ENCODE measurements at places on chromosomes 13 and 19.
A peak's percentile ranks its signal among the peaks of the same experiment; 100 is the strongest.

DNA sequence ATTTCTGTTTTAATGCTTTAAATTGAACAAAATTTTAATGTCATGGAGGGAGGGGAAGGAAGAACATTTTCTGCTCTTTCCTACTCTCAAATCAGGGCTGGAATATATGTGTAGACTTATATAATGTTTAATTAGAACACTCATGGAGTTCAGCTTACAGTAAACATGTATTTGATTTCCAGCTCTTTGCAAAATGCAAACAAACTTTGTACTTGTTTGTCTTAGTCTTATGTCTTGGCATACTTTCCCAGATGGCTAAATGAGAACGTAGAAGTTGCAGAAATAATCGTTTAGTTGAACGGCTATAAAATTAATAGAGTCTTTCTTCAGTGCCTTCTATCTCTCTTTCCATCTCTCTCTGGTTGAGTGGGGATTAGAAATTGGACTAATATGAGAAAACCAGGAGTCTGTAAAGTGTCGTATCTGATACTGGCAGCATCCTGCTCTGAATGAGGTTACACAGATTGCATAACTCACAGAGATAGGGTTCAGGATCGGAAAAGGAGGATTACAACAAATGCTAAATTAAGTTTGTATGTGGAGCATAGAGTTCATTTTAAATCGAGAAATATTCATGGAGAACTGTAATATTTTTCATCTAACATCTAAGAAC lies 82.3 kb downstream of the FGF9 start:
- no peak for DNase-seq

- DNase-seq: no peak
Measured at GRCh38 chr19:29040951-29041350, 172.0 kb downstream of the UQCRFS1 start.

DNA sequence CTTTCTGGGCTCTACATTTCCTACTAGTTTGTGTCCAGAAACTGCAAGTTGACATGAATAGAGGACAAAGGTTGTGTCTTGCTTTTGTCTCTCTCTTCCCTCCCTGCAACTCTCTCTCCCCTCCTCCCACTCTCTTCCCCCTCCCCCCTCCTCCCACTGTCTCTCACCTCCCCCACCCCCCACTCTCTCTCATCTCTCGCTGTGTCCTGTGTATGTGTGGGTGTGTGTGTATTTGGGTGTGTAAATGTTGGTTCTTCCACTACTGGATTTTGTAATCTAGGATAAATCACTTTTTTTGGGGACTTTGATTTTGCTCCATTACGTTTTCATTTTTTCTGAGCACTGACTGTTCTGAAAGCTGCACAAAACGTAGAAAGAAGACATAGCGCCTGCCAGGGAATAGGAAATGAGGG lies 48.4 kb downstream of the AKAP11 start:
- DNase-seq: no peak

DNA sequence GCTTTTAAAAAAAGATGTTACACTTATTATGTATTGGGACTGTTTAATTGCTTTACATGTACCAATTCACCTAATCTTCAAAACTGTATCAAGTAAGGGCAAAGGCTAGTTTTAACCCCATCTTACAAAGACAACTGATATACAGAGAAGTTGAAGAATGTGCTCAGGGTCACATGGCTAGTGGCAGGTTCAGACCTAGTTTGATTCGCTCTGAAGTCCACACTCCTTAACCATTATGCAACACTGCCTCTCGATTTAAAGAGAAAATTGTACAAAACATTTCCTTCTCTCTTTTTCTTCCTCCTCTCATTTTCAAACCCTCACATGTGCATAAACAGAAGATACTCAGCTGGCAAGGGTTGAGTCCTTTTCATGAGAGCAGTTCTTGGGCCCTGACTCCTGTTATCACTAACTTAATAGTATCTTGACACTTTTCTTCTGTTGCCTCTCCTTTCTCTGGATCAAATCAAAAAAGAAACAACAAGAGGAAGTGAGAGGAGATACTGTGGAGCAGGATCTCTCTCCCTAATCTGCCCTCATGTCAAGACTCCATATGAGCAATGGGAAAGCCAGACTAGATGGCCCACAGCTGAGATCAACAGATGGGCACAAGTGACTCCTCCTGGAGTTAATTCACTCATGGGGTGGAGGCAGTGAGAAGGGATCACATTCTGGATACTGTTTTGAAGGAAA lies 19.0 kb upstream of the N4BP2L1 start:
- no peak for DNase-seq

GRCh38 chr19:3457528-3458228 lies 22.6 kb downstream of the SMIM24 start:
- peak; percentile 56 for DNase-seq

GRCh38 chr19:43799502-43800142 lies 2.6 kb downstream of the LYPD5 start:
- no peak for DNase-seq

GRCh38 chr19:9430444-9430843 lies 4.9 kb downstream of the ZNF266 start:
- DNase-seq: no peak

DNA sequence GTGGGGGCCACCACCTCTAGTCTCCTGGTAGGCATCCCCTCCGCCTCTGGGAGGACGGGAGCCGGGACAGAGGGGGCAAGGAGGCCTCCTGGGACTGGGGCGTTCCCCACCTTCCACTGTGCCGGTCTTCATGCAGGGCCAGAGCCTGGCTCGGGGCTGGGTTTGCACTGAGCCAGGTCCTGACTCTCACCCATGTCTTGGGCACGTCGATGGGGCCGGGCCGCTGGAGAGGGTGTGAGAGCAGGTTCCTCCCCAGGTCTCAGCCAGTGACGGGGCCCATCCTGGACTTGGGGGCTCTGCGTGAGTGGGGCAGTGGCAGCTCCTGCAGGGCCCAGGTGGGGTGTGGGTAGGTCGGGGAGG lies 26.6 kb downstream of the ATP11A start:
- DNase-seq: no peak

- no peak for DNase-seq
Measured at GRCh38 chr13:96851856-96852445, 142.3 kb downstream of the OXGR1 start.

DNA sequence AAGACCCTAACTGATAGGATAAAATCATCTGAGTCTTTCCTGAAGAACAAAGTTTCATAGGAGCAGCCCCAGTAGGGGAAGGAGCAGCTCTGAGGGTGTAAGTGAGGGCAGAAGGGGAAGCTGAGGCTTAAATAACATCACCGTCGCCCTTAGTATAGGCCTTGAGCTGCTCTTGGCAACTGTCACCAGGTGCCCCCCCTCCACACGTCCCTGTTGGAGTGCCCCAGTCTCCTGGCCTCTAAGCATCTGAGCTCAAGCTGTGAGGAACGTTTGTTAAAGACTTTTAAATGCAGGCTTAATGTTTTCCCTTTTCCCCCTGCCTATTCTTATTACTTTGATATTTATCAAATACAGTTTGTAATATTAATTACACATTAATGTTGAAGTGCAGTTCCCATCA lies 170.6 kb downstream of the ZIC5 start:
- no peak for DNase-seq

DNA sequence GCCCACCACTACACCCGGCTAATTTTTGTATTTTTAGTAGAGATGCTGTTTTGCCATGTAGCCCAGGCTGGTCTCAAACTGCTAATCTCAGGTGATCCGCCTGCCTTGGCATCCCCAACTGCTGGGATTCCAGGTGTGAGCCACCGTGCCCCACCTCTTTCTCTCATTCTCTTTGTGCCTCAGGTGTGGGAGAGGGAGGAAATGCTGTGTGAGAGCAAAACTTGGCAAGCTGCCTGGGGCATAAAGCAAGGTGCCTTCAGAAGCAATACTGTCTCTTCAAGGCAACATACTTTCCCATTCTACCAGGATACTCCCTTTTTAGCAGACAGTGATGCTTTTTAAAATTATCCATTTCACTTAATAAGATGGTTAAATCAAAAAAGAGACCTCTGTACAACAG lies 53.2 kb upstream of the RFC3 start:
- no peak for DNase-seq

GRCh38 chr13:59178344-59178743 lies 985.4 kb downstream of the DIAPH3 start:
- peak; percentile 8 for DNase-seq

DNA sequence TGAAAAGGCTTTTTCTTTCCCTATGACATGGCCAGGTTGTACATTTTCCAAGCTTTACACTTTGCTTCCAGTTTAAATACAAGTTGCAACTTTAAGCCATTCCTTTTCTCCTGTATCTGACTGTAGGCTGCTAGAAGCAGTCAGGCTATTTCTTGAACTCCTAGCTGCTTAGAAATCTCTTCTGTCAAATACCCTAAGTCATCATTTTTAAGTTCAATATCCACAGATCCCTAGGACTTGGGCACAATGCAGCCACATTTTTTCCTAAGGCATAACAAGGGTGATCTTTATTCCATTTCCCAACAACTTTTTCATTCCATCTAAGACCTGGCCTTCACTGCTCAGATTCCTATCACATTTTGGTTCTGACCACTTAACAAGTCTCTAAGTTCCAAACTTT lies 142.7 kb upstream of the TUBA3C start:
- no peak for DNase-seq

- DNase-seq: peak; percentile 52
Measured at GRCh38 chr19:33785795-33786194, 10.9 kb upstream of the KCTD15 start.

- DNase-seq: no peak
Measured at GRCh38 chr19:48452289-48453190, 2.8 kb upstream of the KCNJ14 start.

- peak; percentile 8 for DNase-seq
Measured at GRCh38 chr13:32537580-32538142, 934 bp downstream of the N4BP2L2 start.

DNA sequence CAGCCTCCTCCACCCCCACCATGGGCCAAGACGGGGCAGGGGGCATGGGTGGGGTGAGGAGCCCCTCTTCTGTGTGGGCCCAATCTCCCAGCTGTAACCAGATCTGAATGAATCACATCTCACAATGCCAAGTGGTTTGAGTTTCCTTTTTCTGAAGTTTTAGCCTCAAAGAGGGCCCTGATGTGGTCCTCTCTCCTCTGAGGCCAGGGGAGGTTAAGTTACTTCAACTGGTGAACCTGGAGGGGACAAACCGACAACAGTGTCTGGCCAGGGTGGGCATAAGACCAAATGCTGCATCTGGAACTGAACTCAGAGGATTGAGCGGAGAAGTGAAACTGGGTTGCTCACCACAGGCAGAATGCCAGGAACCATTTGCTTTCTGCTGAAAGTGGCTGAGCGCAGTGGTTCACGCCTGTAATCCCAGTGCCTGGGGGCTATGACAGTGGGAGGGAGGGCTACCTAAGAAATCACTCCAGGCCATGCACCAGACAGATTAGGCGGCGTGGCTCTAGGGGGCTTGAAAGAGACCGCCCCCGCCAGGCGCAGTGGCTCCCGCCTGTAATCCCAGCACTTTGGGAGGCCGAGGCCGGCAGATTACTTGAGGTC lies 15.4 kb upstream of the IRGC start:
- peak; percentile 83 for DNase-seq

GRCh38 chr19:19033426-19034203 lies at the start of the genes ARMC6 and SUGP2:
Gene ARMC6, plus strand, starts transcription at chr19:19033603. Its CDS starts 607 bp downstream, at chr19:19034210.
Gene SUGP2, minus strand, starts transcription at chr19:19033517. Its CDS starts 2,446 bp downstream, at chr19:19031071.
- DNase-seq: peak; percentile 85

- DNase-seq: no peak
Measured at GRCh38 chr13:46598140-46598819, 45.3 kb downstream of the LRCH1 start.

- peak; percentile 38 for DNase-seq
Measured at GRCh38 chr13:109764470-109765291, 21.7 kb downstream of the IRS2 start.

GRCh38 chr13:44014501-44014900 lies 134.8 kb downstream of the LACC1 start:
- DNase-seq: no peak

DNA sequence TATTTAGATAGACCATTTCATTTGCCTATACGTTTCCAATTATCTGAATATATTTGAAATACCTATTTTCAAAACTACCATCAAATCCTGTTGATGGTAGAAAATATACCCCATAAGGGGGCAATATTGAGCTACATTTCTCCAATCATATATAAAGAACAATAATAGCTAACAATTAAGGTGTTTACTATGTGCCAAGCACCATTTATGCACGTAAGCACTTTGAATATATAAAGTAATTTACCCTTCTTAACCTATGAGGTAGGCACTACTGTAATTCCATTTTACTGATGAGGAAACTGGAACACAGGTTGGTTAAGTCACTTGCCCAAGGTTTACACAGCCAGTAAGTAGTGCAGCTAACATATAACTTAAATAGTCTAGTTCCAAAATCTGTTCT lies 79.2 kb downstream of the UBL3 start:
- peak; percentile 54 for DNase-seq

- peak; percentile 37 for DNase-seq
Measured at GRCh38 chr19:48806518-48806817, 4.4 kb downstream of the BCAT2 start.
